Left kidney (tissue), 8 donors: ENCODE measurements at places on chromosomes 6 and 20. TPM values are rescaled to one million over a fixed set of nuclear protein-coding genes. Genes with fewer than 3 reads are reported as not detected.

DNA sequence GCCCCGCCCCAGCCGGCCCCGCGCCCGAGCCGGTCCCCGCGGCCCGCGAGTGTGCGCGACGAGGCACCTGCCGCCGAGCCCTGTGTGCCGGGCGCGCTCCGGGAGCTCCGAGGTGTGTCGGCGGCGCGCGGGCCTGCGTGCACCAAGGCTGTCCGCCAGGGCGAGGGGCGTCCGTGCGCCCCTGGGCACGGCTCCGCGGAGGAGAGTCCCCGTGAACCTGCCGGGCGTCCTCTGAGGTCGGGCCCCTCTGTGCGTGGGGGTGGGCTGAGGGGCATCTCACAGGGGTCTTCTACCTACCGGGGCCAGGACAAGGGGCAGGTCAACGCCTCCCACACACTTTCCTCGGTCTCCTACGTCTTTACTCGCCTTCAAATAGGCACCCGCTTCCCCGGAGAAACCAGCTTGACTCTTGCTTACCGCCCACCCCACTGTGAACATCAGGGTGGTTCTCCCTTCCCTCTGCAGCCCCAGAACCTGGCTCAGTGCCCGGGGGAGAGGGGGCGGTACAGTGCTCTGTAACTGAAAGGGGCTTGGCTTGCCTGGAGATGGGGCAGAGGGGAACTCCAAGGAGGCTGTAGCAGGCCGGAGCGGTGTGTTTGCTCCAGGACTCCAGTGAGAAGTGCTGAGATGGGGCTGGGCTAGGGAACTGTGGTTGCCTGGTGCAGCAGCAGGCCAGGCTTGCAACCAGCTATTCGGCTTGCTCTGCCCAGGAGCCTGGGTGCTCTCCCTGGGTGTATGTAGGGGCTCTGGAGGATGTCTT lies at the start of gene SAMD10:
Gene SAMD10, minus strand, starts transcription at position 86 of the 760 bp plus-strand sequence. CDS start 175 bp downstream, outside the sequence.
- no peak for DNase-seq

GRCh38 chr20:53896647-53897046 lies 173.7 kb downstream of the BCAS1 start:
- no peak for DNase-seq

Gene GPR63
- 4.9 TPM for polyA plus RNA-seq

Gene EMILIN3
- 7.7 TPM for polyA plus RNA-seq
